ENCODE measurements at places on chromosomes 7 and 10.

DNA sequence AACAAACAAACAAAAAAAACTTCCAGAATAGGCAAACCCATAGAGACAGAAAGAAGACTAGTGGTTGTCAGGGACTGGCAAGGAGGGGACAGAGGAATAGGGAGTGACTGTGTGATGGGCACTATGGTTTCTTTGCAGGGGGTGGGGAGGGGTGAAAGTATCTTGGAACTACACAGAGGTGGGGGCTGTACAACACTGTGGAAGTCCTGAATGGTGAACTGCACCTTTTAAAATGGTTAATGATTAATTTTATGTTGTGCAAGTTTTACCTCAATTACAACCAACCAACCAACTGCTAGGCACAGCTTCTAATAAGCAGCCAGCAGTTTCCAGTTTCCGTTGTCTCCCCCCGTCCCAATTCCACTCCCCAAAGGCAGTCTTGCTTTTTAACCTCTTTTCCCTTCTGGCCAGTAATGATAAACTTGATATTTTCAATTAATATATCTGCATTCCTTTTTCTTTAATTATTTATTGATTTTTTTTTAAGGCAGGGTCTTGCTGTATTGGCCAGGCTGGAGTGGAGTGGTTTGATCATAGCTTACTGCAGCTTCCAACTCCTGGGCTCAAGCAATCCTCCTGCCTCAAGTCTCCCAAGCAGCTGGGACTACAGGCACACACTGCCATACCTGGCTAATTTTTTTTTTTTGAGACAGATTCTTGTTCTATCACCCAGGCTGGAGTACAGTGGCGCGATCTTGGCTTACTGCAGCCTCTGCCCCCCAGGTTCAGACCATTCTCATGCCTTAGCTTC lies 46.8 kb downstream of the HIP1 start:
- DNase-seq = no peak

DNA sequence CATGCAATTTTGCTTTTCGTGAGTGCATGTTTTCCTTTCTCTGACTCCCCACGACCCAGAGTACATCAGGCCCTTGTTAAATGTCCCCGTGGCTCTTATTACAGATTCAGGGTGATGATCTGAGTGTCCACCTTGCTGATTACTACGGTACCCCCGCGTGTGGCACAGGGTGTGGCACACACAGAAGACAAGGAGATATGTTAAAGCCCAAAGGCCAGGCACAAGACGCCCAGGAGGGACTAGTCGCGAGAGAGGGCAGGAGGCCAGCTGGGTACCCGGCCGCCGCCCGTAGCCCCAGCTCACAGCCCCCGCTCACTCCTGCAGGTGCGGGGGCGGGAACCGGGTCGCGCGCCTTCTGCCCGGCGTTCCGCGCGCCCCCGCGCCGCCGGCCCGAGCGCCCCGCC lies 281 bp upstream of the EXOC6 start:
- no peak for DNase-seq

- DNase-seq = no peak
Observed at GRCh38 chr10:13678101-13678843, 91.5 kb downstream of the PRPF18 start.

- no peak for DNase-seq
Observed at GRCh38 chr7:29262191-29262917, 67.8 kb downstream of the CHN2 start.

DNA sequence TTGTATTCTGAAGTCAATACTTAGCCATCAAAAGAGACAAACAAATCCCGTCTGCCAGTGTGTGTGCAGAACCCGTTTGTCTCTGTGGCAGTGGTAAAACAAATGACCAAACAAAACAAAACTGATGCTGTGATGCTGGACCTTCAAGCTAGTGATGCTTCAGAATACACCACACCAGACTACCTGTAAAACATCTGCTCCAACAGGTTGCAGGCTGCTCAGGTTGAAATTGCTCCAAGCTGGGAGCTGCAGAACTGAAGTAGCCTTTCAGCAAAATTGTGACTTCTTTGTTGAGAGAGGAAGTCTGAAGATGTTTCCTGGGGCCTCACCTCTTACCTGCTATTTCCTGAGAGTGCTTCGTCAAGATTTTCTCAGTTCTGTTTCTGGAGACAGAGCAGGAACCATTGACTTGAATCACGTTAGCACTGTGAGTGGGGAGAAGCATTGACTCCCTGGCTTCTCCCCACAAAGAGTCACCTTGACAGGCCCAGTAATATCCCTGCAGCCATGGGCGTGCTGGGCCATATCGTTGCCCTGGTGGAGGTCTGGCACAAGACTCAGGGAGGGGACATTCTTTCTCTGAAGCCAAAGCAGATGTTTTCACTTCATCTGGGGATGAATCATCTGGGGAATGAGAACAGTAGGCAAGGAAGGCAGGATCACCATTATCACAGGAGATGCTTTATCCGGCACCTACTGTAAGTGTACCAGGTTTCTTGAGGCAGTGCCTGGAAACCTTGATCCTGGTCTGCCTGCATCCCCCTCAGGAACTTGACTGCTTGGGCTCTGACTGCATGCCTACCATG lies 80.2 kb downstream of the RBM20 start:
- DNase-seq = no peak

GRCh38 chr10:86372119-86372783 lies 5.7 kb upstream of the GRID1 start:
- DNase-seq = no peak

DNA sequence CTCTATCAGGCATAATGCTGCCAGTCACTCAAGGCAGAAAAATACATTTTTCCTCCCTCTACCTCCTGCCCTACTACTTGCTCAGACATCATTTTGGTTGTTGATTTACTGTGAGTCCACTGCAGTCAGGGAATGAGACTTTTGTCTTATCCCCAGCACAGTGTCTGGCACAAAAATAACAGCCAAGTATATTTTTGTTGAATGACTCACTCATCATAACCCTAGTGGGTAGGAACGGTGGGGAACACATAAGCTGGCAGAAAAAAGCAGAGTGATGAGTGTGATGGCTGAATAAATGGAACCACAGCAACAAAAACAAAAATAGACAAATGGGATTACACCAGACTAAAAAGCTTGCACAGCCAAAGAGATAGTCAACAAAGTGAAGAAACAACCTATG lies 65.8 kb upstream of the LAMB4 start:
- DNase-seq = no peak

- DNase-seq = no peak
Observed at GRCh38 chr10:58137813-58138212, 129.9 kb downstream of the IPMK start.

- DNase-seq = no peak
Observed at GRCh38 chr10:112851588-112852211, 98.3 kb upstream of the TCF7L2 start.

- no peak for DNase-seq
Observed at GRCh38 chr10:85978566-85979358, 387.8 kb downstream of the GRID1 start.

GRCh38 chr7:106870983-106871410 lies 5.9 kb downstream of the PIK3CG start:
- no peak for DNase-seq
